Progenitor cell of endocrine pancreas (in vitro differentiated cells): ENCODE measurements at places on chromosomes 11 and 22.

DNA sequence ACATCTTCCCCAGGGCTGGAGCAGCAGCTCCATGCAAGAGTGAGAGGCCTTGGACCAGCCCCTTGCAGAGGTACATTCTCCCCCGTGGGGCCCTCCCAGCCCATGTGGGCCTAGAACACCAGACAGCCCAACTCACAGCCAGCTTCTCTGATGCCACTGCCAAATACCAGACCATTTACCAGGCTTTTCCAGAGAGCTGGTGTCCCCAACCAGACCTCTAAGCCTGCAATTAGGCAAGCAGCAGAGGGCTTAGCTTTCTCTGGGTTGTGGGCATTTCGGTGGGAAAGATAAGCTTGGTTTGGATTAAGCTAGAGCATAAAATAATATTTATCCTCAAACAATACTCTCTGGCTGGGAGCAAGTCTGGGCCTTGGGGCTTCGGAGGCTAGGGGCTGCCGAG is 75.6 kb downstream of the TP53I11 start:
- DNase-seq, result no peak

- DNase-seq, result no peak
Observed at GRCh38 chr11:120284272-120284671, 40.8 kb upstream of the TLCD5 start.

GRCh38 chr11:20670932-20671403 is 1.6 kb downstream of the NELL1 start:
- no peak for DNase-seq

GRCh38 chr22:46961591-46962295 is 199.3 kb downstream of the TBC1D22A start:
- DNase-seq, result no peak

DNA sequence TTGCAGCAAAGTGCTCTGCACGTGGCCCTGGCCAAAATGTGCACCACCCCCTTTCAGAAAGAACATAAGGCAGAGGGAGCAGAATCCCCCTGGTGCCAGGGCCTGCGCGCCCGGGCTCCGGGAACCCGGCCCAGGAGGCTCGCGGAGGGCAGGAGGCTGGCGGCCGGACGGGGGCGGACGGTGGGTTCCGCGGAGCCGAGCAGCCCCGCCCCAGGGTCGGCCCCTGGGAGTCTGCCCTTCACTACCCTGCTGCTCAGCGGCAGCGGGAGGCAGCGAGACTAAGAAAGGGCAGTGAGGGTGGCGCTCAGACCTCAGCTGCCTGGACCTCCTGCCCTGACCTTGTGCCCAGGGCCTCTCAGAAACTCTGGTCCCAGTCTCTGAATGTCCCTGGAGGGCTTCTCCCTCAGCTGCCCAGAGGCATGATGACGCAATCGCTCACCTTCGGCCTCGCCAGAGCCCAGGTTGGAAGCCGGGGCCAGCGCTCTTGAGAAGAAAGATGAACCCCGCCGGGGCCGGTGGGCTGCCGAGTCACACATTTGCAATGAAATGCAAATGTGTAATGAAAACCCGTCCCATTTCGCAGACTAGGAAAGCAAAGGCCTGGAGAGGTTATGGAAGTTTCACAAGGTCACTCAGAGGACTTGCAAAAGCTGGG is 1.1 kb upstream of the CLMP start:
- DNase-seq, result no peak

- no peak for DNase-seq
Observed at GRCh38 chr22:46604306-46604690, 15.9 kb upstream of the GRAMD4 start.
